GM12878 (cell line): ENCODE measurements at places on chromosomes 5 and 9. TPM values are rescaled to one million over a fixed set of nuclear protein-coding genes. Genes with fewer than 3 reads are reported as not detected.

The IRX2 gene
- total RNA-seq = not detected in 2 replicates

The ECSCR gene
- total RNA-seq = 0.36 TPM in 1 of 2 replicates, not detected in the other

DNA sequence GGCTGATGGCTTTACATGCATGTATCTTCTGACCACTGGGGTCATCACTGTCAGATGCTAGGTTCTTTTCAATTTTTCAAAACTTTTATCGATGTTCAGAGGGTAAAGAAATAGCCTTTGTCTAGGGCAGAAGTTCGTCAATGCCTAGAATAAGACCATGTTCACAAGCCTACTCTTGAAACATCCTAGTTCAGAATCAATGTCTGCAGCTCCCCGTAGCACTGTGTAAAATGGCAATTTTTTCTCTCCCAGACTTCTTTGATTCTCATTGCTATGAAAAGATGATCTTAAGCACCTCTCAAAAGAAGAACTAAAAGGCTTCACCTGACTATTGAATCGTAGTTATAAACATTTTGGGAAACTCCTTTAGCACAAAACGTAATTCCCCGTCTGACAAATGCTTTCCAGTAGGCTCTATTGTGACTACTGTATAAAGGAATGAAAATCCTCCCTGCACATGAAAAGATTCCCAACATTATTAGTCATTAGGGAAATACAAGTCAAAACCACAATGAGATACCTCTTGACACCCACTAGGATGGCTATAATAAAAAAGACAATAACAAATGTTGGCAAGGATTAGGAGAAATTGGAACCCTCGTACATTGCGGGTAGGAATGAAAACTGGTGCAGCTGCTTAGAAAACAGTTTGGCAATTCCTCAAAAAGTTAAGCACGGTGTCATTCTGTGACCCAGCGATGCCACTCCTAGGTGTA, 263.5 kb downstream of the ARHGAP26 start:
- no peak for DNase-seq

- no peak for DNase-seq
Observed at GRCh38 chr9:18429070-18429469, 44.9 kb upstream of the ADAMTSL1 start.

DNA sequence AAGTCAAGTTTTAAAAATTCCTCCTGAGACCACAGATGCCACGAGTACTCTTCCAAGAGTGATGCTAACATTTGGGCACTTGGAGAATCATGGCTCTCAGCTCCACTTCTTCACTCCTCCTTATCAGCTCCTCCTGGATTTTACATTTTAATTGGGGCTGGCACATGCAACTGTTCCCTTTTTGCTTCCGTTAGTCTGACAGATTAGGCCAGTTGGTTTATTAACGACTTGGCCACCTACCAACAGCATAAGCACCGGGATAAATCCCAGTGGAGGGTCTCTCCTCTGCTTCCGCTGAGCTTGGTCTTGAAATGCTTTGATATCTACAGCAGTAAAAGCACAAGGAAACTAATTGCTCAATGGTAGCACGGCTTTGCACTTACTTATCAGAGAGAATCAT, 134.6 kb upstream of the RASEF start:
- no peak for DNase-seq

DNA sequence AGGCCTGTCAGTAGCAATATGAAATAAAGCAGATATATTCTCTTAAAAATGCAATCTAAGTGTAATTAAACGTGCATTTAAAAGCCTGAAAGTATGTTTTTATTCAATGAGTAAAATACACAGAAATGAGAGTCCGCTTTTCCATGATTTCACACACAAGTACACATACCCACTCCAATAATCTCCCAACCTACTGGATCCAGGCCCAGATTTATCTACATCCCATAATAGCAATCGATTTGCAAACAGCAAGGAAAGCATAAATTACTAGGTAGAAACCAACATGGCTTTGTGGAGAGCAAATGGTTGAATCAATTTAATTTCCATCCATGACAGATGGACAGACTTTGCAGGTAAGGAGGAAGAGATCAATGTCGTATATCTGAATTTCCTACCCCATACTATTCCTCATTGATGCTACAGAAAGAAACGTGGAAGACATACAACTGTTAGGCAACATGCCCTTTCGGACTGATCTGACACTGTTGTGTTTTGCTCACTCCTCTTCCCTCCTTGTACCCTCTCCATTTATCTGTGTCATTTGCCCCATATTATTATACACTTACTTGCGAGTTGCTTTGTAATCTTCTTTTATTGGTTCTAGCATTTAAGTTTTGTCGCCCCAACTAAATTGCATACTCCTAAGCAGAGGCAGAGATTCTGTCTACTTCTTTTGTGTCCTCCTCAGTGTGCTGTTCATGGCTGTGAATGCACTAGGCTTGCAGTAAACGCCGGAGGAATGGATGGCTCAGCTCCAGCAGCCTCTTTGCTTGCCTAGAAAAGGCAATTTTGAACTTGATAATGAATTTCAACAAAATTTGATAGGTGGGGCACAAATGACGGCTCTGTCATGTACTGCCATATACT, 133.6 kb downstream of the NFIB start:
- DNase-seq = no peak

DNA sequence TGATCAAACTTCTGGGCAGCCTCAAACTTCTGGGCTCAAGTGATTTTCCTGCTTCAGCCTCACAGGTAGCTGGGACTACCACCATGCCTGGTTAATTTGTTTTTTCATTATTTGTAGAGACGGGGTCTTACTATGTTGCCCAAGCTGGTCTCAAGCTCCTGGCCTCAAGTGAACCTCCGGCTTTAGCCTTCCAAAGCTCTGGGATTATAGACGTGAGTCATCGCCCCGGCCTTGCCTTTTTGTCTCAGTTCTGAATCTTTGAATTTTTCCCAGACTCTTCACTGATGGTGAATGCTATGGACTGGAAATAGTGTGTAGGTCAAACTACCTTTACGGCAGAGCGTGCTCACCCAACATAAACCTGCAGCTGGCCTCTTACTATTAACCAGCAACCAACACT, 32.3 kb upstream of the EGFLAM start:
- DNase-seq = no peak
